ENCODE measurements at places on chromosomes 7 and 10. TPM values are rescaled to one million over a fixed set of nuclear protein-coding genes. Genes with fewer than 3 reads are reported as not detected.

ZNF789 gene
- 4.5 TPM for polyA plus RNA-seq

SEMA3A gene
- polyA plus RNA-seq: 24.5 TPM

PTEN gene
- polyA plus RNA-seq: 35.5 TPM

SDK1 gene
- not detected for polyA plus RNA-seq

ZKSCAN1 gene
- 33.7 TPM for polyA plus RNA-seq

POT1 gene
- polyA plus RNA-seq: 14.7 TPM

TES gene
- 32.9 TPM for polyA plus RNA-seq

CRYGN gene
- not detected for polyA plus RNA-seq

ITGB8 gene
- 3.4 TPM for polyA plus RNA-seq

CRHR2 gene
- polyA plus RNA-seq: not detected

AKR1C8 gene
- polyA plus RNA-seq: not detected

SFRP4 gene
- 0.21 TPM for polyA plus RNA-seq

TNS3 gene
- polyA plus RNA-seq: 17.2 TPM

PHTF2 gene
- 23.6 TPM for polyA plus RNA-seq

HSPA12A gene
- polyA plus RNA-seq: 5.6 TPM

PALD1 gene
- not detected for polyA plus RNA-seq

CLCN1 gene
- not detected for polyA plus RNA-seq

AMZ1 gene
- polyA plus RNA-seq: 5.9 TPM

HNRNPF gene
- polyA plus RNA-seq: 106 TPM

GPR85 gene
- 1.8 TPM for polyA plus RNA-seq

BAMBI gene
- polyA plus RNA-seq: 0.95 TPM
